ENCODE measurements at places on chromosomes 4 and X.
A peak's percentile ranks its signal among the peaks of the same experiment; 100 is the strongest.

GRCh38 chr4:85720735-85721134 lies 245.8 kb downstream of the ARHGAP24 start:
- H3K27me3 ChIP-seq: no peaks in the 10 kb centered on the region
- H3K4me1 ChIP-seq: peaks cover 14% of the 10 kb centered on the region
- H3K36me3 ChIP-seq: no peaks in the 10 kb centered on the region
- H3K27ac ChIP-seq: no peak overlapping the region
- H3K4me3 ChIP-seq: no peak overlapping the region

- no peak overlapping the region for H3K4me3 ChIP-seq
- no peak for DNase-seq
- H3K27me3 ChIP-seq: no peaks in the 10 kb centered on the region
- peaks cover 8% of the 10 kb centered on the region for H3K4me1 ChIP-seq
These were observed 29.9 kb downstream of the SOWAHB start for GRCh38 chr4:76867880-76868655.

GRCh38 chr4:95556207-95556859 lies 7.6 kb upstream of the UNC5C start:
- DNase-seq: no peak
- H3K4me3 ChIP-seq: no peak overlapping the region
- no peaks in the 10 kb centered on the region for H3K36me3 ChIP-seq
- peaks cover 9% of the 10 kb centered on the region for H3K4me1 ChIP-seq
- H3K27me3 ChIP-seq: no peaks in the 10 kb centered on the region

- peak overlapping the region; percentile 84 for H3K27ac ChIP-seq
- peaks cover 6% of the 10 kb centered on the region for H3K4me1 ChIP-seq
- H3K36me3 ChIP-seq: no peaks in the 10 kb centered on the region
- no peaks in the 10 kb centered on the region for H3K27me3 ChIP-seq
These were observed 32.4 kb upstream of the THOC2 start for GRCh38 chrX:123764967-123765871.

DNA sequence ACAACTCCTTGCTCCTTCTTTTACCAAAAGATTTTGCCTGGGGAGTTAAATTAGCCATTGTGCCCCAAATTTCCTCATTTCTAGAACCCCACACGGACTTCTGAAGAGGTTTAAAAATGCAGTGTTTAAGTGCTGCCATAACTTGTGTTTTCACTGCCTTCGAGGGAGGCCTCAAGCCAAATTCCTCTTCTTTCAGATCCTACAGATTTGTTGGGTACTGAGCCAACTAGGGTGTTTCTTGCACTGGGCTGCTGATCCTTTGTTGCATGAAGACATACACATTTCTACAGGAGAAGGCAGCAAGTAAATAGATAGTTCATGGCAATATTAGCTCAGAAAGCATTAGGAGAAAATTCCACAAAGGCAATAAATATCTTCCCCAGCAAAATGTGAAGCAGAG lies 43.8 kb downstream of the GLRA2 start:
- H3K27ac ChIP-seq: no peak overlapping the region
- no peaks in the 10 kb centered on the region for H3K36me3 ChIP-seq
- H3K27me3 ChIP-seq: no peaks in the 10 kb centered on the region
- no peak for DNase-seq
- no peak overlapping the region for H3K4me3 ChIP-seq

DNA sequence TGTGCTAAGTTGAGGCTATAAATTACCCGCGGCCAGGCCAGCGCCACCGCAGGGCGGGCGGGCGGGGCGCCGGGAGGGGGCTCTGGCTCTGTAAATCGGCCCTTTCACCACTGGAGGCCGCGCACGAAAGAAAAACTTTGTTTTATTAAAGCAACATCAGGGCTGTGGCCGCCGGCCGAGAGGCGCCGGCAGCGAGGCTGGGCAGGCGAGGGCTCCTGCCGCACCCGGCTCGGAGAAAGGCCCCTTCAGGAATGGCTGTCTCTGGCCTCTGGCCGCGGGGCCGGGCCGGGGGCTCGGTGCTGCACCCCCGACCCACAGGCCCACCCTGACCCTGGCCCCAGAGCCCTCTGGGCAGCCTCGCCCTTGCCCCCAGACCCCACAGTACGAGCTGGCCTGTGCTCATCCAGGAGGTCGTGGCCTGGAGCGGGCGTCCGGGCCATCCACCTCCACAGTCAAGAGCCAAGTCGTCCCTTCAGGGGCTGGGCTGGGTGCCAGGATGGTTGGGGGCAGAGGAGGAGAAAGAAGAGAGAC lies 29.5 kb upstream of the FGFR3 start:
- no peak overlapping the region for H3K4me3 ChIP-seq
- H3K27me3 ChIP-seq: no peaks in the 10 kb centered on the region
- DNase-seq: no peak
- H3K27ac ChIP-seq: no peak overlapping the region

- no peaks in the 10 kb centered on the region for H3K36me3 ChIP-seq
- peaks cover 12% of the 10 kb centered on the region for H3K4me1 ChIP-seq
- no peak overlapping the region for H3K4me3 ChIP-seq
These were observed 327.0 kb upstream of the DKK2 start for GRCh38 chr4:107363125-107363524.

DNA sequence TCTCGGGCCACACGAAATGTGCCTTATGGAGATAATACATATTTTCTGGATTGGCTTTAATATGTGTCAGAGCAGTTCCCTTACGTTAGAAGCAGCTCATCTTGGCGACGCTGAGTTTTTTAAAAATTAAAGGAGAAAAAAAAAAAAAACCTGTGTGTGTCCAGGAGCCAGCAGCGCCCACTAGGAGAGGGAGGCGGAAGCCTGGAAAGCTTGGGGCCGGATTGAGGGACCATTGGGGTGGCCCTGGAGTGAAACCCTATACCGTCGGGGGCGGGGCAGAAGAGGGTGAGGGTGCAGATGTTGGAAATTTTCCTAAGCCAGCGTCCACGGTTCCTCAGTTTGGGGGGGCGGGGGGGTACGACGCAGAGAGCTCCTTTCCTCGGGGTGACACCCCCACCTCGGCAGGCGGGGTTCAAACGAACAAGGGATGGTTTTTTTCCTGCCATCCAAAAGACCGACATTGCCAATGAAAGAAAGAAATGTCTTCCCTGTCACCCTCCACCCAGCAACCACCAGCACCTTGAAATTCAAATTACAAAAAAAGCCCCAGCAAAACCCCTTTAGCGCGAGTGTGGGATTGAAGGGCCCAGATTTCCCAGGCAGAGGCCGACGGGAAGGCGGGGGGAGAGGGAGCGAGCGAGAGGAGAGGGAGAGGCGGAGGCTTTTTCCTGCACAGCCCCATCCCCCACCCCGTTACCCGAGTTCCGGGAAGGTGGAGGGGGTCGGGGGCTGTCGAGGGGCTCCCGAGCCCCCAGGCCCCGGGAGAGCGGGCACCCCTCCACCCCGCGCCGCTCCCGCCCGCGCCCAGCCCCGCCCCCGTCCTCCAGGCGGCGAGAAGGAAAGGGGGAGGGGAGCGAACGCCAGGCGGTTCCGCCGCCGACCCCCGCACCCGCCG lies 859 bp downstream of the SMARCA1 start:
- H3K4me1 ChIP-seq: peaks cover 24% of the 10 kb centered on the region
- H3K27me3 ChIP-seq: no peaks in the 10 kb centered on the region
- H3K4me3 ChIP-seq: peak overlapping the region; percentile 89
- H3K27ac ChIP-seq: peak overlapping the region; percentile 95

DNA sequence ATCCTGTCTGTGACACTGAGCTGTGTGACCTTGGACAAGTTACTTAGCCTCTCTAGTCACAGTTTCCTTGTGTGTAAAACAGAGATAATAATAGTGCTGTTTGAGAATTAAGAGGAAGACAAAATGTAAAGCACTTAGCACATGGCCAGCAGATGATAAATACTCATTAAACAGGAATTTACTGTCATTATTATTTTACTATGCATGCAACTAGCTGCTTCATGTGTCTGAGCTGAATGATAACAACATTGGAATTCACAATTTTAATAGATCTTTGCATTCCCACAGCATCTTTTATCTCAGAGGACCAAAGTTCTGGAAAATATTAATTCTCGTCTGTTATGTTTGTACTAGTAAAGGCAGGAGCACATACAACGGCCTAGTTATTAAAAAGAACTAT lies 79.2 kb upstream of the TET2 start:
- DNase-seq: no peak
- peaks cover 6% of the 10 kb centered on the region for H3K27me3 ChIP-seq
- no peaks in the 10 kb centered on the region for H3K4me1 ChIP-seq
- no peak overlapping the region for H3K4me3 ChIP-seq
- no peak overlapping the region for H3K27ac ChIP-seq

DNA sequence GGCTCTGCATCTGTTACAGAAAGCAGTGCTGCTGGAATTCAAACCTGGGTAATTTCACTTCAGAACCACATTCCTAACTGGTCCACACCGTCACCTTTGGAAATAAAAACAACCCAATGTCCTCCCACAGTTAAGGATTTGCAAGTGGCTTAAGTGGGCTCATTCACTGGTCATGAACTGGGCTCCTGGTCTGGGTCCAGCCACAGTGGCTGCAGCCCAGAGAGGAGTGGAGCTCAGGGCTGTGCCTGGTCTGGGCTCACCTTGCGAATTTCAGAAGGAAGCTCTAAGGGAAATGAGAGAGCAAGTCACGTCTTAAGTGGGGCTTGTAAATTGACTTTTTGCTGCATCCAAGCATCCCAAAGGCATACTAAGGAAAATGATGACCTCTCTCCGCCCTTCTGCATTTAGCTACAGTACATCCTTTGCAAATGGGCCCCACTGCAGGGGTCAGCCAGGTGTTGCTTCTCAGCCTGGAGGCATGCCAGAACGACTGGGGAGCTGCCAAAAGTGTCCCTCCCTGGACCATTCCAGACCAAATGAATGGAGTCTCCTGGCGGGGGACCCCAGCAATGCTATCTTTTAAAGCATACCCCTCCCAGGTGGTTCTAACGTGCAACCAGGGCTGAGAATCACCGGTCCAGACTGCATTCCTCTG lies 25.6 kb upstream of the CRMP1 start:
- DNase-seq: no peak
- H3K4me1 ChIP-seq: peaks cover 2% of the 10 kb centered on the region
- H3K27me3 ChIP-seq: peaks cover 67% of the 10 kb centered on the region
- H3K4me3 ChIP-seq: no peak overlapping the region
- no peaks in the 10 kb centered on the region for H3K36me3 ChIP-seq

- no peaks in the 10 kb centered on the region for H3K27me3 ChIP-seq
- no peak overlapping the region for H3K27ac ChIP-seq
- H3K4me3 ChIP-seq: no peak overlapping the region
- H3K4me1 ChIP-seq: peaks cover 23% of the 10 kb centered on the region
These were observed 99.5 kb upstream of the MYOZ2 start for GRCh38 chr4:119035951-119036737.

GRCh38 chr4:151833174-151833573 lies 72.4 kb upstream of the GATB start:
- no peaks in the 10 kb centered on the region for H3K36me3 ChIP-seq
- no peak for DNase-seq
- H3K27ac ChIP-seq: no peak overlapping the region
- no peak overlapping the region for H3K4me3 ChIP-seq
- H3K27me3 ChIP-seq: peaks cover 2% of the 10 kb centered on the region

- no peak for DNase-seq
- peaks cover 11% of the 10 kb centered on the region for H3K27me3 ChIP-seq
- no peaks in the 10 kb centered on the region for H3K36me3 ChIP-seq
- H3K27ac ChIP-seq: no peak overlapping the region
- H3K4me1 ChIP-seq: no peaks in the 10 kb centered on the region
- no peak overlapping the region for H3K4me3 ChIP-seq
These were observed 79.3 kb upstream of the SHOX start for GRCh38 chrX:551306-551705.

DNA sequence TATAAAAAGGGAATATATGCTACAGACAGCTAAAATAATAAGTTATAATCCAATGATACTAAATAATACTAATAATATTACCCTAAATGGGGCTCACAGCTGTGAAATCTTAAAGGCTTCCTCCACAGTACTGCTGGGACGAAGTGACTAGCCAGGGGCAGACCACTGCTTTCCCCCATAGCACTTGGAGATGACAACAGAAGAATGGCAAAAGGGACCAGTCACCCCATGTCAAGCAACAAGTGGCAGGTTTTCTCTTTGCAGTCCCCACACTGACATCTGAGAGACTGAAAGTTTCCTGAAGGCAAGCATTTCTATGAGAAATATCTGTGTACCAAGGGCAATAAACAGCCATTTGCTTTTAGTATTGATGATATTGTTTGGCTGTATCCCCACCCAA lies 173.5 kb upstream of the GPC4 start:
- H3K36me3 ChIP-seq: peaks cover 31% of the 10 kb centered on the region
- peaks cover 8% of the 10 kb centered on the region for H3K4me1 ChIP-seq
- no peak overlapping the region for H3K4me3 ChIP-seq
- no peaks in the 10 kb centered on the region for H3K27me3 ChIP-seq
- no peak for DNase-seq

GRCh38 chrX:107968623-107969022 lies 13.5 kb downstream of the TEX13B start:
- H3K27me3 ChIP-seq: no peaks in the 10 kb centered on the region
- no peak overlapping the region for H3K4me3 ChIP-seq
- no peaks in the 10 kb centered on the region for H3K4me1 ChIP-seq
- H3K27ac ChIP-seq: no peak overlapping the region
- H3K36me3 ChIP-seq: no peaks in the 10 kb centered on the region
- DNase-seq: no peak

DNA sequence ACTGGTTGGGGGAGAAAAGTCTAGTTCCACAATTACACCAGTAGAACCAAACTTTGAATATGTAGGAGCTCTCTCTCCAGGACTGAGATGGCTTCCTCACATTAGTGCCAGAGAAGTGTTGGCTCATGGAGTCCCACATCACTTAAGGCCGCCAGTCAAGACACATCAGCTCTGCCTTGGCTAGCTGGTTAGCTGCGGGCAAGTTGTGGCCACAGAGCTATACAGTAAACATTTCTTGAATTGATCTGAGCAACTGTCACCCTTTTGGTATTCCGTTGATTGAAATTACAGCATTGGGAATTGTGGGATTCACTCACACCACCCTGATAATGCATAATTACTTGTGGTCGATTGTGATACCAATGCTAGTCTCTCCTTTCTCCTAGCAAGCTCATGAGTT lies 76.2 kb downstream of the LNX1 start:
- no peak overlapping the region for H3K4me3 ChIP-seq
- no peaks in the 10 kb centered on the region for H3K36me3 ChIP-seq
- peaks cover 5% of the 10 kb centered on the region for H3K4me1 ChIP-seq
- no peak overlapping the region for H3K27ac ChIP-seq
- no peak for DNase-seq
- no peaks in the 10 kb centered on the region for H3K27me3 ChIP-seq

All from mesothelial cell of epicardium (in vitro differentiated cells).